Fibroblast of skin of left quadriceps (primary cell): ENCODE measurements at places on chromosomes 3 and 15.

- DNase-seq = no peak
Observed at GRCh38 chr15:56752986-56753385, 19.7 kb upstream of the ZNF280D start.

- DNase-seq = no peak
Observed at GRCh38 chr3:170634663-170635384, 48.9 kb upstream of the SLC7A14 start.

DNA sequence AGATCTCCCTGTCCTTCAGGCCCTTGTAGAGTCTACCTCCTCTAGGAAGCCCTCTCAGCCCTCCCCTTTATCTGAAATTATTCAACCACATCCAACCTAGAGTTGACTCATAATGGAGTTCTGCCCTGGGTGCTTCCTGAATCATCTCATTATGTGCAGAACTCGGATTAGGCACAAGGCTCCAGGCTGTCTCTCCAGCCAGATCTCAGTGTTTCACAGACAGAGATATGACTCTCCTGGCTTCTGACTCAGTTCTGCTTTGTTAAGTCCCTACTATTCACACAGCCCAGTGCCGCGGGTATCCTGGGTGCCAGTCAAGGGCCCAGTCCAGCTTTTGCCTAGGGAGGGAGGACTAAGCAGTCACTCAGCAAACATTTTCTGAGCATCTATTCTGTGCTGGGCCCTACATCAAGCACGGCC lies 9.3 kb downstream of the STRA6 start:
- peak; percentile 60 for DNase-seq

- DNase-seq = no peak
Observed at GRCh38 chr15:84863565-84864443, 20.7 kb upstream of the SLC28A1 start.

DNA sequence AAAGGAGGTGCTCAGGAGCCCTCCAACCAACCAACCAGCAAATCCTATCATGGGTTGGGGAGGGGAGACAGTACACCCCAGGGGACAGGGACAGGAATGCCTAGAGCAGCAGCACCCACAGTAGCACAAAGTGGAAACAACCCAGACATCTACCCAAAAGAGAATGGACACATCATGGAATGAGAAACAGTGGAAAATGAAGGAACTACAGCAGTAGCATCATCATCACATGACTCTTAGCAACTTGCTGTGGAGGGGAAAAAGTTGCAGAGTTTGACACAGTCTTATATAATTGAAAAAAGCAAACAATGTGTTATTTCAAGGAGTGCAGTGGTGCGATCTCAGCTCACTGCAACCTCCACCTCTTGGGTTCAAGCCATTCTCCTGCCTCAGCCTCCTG lies 11.0 kb downstream of the C3orf22 start:
- no peak for DNase-seq

GRCh38 chr3:165195640-165196576 lies at the start of gene SLITRK3:
SLITRK3 (minus strand) TSS chr3:165196384; CDS start chr3:165190830, 5,554 bp downstream.
- no peak for DNase-seq

GRCh38 chr3:69500604-69501003 lies 114.7 kb upstream of the FRMD4B start:
- DNase-seq = no peak

GRCh38 chr3:57003676-57004075 lies 56.8 kb upstream of the SPATA12 start:
- DNase-seq = no peak

GRCh38 chr15:41125931-41126642 lies 10.0 kb upstream of the INO80 start:
- DNase-seq = no peak

DNA sequence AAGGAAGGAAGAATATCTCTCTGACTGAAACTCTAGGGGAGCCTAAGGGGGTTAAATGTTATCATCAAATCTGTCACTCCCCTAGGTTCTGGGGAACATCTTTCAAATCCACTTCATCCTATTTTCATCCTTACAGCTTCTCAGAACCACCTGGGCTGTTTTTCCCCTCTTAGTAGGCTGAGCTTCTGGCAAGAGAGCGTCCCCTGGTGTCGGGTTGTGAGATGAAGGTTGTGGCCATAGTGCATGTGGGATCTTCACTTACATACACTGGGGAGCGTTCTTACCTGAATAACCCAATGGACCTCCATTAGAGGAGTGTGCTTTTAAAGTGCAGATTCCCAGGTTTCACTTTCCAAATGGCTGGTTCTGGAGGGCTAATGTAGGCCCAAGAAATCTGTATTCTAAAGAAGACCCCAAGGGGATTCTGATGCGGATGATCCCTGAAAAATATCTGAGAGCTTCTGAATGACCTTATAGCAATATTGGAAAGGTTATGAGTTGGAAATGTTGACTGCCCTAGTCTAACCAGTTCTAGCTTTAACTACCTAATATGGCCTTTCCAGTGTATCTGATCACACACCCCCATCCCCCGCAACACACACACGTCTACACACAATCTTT lies 663.7 kb downstream of the AGBL1 start:
- DNase-seq = no peak

DNA sequence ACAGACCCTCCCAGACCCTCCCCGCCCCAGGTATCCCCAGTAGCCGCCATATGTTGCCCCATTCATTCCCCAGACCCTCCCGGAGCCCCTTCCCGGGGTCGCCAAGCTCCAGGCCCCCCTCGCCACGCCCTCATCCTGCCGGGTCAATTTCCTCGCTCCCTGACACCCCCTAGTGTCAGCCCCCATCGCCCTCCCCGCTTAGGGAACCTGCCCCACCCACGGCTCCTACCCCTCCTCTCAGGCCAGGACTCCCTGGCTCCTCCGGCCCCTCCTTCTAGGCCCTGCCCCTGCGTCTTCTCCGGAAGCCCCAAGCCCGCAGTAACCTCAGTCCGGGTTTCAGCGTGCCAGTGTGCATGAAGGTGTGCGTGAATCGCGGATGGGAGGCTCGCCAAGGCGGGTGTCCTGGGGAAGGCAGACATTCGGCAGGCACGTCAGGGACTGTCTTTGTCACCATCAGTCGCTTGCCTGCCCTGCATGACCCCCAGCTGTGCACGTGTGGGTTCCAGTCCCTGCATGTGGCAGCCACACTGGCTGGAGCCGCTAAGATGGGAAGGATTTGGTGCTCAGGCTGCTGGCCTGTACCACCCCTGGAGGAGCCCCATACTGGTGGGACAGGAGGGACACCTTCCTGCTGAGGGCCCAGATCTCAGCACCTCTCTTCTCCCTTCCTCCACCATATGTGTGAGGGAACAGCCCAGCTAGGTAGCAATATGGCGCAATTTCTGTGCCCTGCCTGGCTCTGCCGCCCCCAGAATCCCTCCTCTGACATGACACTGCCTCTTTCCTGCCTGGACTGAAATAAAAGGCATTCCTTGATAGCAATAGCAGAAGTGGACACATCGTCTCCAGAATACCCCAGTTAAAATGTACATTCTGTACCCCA lies 693 bp downstream of the DISP2 start:
- no peak for DNase-seq

GRCh38 chr3:181278468-181279238 lies 289.1 kb upstream of the DNAJC19 start:
- DNase-seq = no peak

GRCh38 chr3:119323723-119324085 lies 29.5 kb downstream of the ARHGAP31 start:
- no peak for DNase-seq

- DNase-seq = no peak
Observed at GRCh38 chr3:3705090-3705775, 94.0 kb upstream of the LRRN1 start.

DNA sequence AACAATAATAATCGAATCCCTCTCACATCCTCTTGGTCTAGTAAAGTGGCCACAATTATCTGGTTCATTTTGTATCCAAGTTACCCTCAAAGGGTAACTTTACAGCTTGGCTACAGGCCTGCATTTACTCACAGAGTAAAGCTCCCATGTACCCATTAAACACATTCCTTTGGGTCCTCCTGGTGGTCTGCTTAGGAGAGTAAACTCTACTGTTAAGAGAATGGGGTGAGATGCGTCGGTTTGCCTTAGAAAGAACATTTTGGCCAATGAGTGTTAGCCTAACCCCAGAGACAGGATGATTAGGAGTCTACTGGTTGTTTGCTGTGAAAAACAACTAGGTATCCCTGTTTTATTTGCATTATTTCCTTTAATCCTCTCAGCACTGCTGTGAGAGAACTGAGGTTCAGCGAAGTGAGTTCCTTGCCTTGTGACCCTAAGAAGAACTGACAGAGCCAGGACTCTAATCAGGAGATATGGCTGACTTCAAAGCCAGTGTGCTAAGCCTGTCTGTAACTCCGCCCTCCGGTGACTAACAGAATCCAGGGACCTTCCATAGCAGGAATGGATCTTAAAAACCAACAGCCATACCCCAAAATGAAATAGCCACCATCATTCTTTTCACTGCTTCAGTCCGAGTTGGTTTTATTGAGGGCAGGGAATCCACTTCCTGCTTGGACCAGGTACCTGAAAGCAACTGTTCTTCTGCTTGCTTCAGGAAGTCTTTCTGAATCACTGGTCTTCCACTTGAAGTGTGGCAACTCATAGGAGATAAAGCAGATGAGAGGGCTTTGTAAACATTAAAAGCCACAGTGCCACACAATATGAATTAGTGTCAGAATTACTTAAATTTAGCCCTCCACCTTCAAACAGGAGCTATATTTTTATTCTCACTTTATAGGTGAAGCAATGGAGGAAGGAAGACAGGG lies 317.3 kb upstream of the WNT5A start:
- no peak for DNase-seq

GRCh38 chr15:99324082-99324620 lies 72.9 kb downstream of the LRRC28 start:
- no peak for DNase-seq

DNA sequence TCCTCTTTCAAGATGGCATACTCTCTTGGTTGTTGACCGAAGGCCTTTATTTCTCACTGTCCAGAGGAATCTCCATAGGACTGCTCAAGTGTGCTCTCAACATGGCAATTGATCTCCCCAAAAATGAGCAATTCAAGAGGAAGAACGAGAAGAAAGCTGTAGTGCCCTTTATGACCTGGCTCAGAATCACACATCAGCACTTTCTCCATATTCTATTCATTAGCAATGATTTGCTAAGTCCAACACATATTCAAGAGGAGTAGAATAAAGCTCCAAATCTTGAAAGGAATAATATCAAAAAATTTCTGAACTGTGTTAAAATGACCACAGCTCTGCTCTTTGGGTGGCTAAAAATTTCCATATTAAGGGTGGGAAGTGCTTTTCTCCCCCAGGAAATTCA lies 151.6 kb upstream of the SYNPR start:
- no peak for DNase-seq

- DNase-seq = peak; percentile 34
Observed at GRCh38 chr3:172808969-172809546, 58.5 kb downstream of the ECT2 start.

GRCh38 chr3:187763850-187764648 lies 18.8 kb upstream of the BCL6 start:
- no peak for DNase-seq

DNA sequence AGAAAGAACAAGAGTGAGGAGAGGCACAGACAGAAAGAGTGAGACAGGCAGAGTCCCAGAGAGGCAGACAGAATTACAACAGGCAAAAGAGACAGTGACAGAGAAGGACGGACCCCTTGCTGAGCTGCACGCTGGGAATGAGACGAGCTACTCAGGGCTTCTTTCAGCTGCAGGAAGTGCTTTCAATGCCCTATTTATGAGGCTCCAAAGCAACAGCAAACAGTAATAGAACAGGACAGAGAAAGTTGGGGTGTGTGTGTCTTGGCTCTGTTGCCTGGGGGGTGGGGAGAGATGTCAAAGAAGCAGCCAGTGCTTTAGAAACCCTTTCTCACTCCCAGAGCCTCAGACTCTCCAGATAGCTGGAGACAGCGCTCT lies 502 bp upstream of the TIMP4 start:
- no peak for DNase-seq

DNA sequence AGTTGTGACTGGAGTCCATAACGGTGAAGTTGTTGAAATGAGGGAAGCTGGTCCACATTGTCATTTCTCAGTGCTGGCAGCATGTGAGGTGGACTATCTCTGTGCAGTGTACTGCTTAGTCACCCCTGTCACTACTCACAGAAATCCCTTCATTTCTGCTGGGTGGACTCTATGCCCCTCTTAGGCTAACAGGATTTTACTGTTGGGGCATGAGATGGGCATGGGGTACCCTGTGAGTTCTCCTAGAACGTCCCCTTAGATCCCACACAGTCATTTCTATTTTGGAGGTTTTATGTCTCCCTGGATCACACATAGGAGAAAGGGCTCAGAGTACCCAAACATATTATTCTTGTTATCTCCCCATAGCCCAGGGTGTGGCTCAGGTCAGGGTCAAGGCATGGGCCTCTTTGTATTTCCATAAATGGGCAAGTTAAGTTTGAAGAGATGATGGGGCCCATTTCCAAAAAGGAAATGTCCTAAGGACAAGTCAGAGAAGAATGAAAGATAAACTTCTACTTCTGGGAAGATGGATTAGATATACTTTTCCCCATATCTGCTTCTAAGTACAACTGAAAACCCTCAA lies 15.2 kb downstream of the P2RY1 start:
- DNase-seq = no peak

GRCh38 chr15:85986116-85986515 lies 93.6 kb upstream of the AGBL1 start:
- DNase-seq = no peak

DNA sequence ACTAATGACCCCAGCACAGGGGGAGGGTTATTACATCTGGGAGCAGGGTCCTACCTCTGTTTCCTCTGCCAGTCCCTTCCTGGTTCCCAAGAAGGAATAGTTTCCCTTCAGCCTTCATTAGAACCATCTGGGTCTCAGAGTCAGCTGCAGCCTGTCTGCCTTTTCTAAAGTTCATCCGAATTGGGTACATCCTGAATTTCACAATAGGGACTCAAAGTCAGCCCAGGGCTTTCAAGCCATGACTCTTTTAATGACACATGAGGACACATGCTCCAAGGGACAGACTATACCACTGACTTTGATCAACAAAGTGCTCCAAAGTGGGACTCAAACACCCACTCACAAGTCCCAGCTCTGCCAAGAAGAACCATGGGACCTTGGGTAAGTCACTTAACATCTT lies 12.7 kb upstream of the CRABP1 start:
- no peak for DNase-seq

- no peak for DNase-seq
Observed at GRCh38 chr3:46440531-46441294, 24.0 kb downstream of the LTF start.

DNA sequence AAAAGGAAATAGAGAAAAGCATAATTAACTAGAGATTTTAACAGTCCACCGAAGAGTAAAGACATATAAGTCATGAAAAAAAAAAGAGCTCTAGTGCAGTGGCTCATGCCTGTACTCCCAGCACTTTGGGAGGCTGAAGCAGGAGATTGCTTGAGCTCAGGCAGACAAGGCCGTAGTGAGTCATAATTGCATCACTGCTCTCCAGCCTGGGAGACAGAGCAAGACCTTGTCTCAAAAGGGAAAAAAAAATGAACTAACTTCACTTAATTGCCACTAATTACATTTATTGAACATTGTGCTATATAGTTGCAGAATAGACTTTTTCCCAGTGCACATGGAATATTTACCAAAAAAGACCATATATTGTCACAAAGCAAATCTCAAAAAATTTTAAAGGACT lies 221.8 kb downstream of the CBLB start:
- DNase-seq = peak; percentile 71

DNA sequence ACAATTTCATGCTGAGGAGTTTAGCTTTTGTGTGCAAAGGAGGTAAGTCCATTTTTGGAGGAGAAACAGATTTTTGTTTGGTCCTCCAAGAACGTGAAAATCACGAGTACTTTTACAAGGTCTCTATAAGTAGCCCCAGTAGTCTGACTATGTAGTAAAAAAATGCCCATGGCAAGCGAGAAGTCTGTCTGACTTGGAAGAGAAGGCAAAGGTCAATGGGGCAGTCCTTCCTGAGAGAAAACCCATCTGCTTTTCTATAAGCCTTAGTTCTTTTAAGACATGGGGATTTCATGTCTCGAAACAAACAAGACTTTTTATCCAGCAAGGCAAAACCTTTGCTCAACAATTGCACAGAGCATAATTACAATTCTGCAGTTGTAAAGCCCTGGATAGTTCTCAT lies 183.2 kb downstream of the GAP43 start:
- no peak for DNase-seq
